ENCODE measurements at places on chromosomes 7 and 10. TPM values are rescaled to one million over a fixed set of nuclear protein-coding genes. Genes with fewer than 3 reads are reported as not detected.

The MYOZ1 gene
- total RNA-seq, result 0.16 TPM

- no peaks in the 10 kb centered on the region for H3K27me3 ChIP-seq
- no peak overlapping the region for H3K4me3 ChIP-seq
- peaks cover 4% of the 10 kb centered on the region for H3K4me1 ChIP-seq
- H3K36me3 ChIP-seq, result peaks cover 9% of the 10 kb centered on the region
- no peak for DNase-seq
Observed at GRCh38 chr10:95260397-95260881, 30.4 kb downstream of the PDLIM1 start.

DNA sequence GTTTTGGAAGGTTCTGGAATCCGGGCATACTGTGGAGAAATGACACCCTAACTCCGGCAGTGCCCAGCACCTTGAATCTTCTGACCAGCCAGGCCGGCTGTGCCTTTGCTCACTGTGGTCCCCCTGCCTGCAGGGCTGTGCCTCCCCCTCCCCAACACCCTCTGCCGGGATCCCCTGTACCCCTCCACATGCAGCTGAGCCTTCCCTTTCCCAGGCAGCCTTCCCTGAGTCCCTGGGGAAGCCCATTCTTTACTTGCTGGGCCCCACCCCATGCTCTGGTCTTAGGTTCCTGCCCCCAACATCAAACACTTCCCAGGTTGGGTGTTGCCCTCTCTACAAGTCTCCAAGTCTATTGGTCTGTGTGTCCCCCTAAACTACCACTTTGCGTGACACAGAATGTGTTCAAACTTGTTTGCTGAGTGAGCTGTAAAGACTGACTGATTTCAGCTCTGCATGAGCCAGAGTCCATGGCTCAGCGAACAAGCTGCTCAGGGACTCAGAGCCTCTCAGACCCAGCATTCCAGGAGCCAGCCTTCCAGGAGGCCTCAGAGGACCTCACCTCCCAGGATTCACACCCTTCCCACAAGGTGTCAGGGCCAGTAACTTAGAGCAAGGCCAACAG lies 31.6 kb downstream of the CALML5 start:
- H3K36me3 ChIP-seq, result peaks cover 17% of the 10 kb centered on the region
- H3K4me1 ChIP-seq, result peaks cover 45% of the 10 kb centered on the region
- H3K27ac ChIP-seq, result peak overlapping the region; percentile 32
- DNase-seq, result no peak
- no peak overlapping the region for H3K4me3 ChIP-seq

The METTL27 gene
- total RNA-seq, result 2.3 TPM

The LEP gene
- not detected for total RNA-seq

The ZNF727 gene
- not detected for total RNA-seq

- H3K36me3 ChIP-seq, result peaks cover 5% of the 10 kb centered on the region
- no peak overlapping the region for H3K4me3 ChIP-seq
- H3K27ac ChIP-seq, result no peak overlapping the region
- no peaks in the 10 kb centered on the region for H3K27me3 ChIP-seq
- H3K4me1 ChIP-seq, result peaks cover 5% of the 10 kb centered on the region
- DNase-seq, result no peak
Observed at GRCh38 chr10:61918140-61918539, 16.6 kb downstream of the ARID5B start.

- H3K27me3 ChIP-seq, result no peaks in the 10 kb centered on the region
- H3K4me1 ChIP-seq, result peaks cover 8% of the 10 kb centered on the region
- DNase-seq, result no peak
- H3K27ac ChIP-seq, result no peak overlapping the region
Observed at GRCh38 chr10:50324680-50325393, 73.5 kb upstream of the ASAH2 start.

The GJD4 gene
- not detected for total RNA-seq

GRCh38 chr10:124254490-124254889 lies 161.1 kb upstream of the CHST15 start:
- no peaks in the 10 kb centered on the region for H3K27me3 ChIP-seq
- H3K27ac ChIP-seq, result no peak overlapping the region
- no peak overlapping the region for H3K4me3 ChIP-seq
- no peak for DNase-seq

DNA sequence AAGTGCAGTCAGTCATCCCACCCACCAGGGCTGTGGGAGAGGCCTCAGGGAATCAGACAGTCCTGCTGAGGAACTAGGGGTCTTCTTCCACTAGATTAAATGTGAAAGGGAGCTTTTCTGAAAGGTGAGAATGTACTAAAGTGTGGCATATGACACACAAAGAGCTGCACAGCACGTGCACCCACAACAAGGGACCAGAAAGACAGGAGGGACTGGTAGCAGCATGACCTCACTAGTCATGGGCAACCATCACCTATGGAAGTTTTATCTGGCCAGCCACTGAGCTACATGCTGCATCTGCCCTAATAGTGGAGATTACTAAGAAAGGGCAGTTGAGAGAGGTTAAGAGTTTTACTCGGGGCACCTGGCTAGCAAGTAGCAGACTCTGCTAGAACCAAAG lies 204.4 kb upstream of the AOAH start:
- no peak for DNase-seq
- peaks cover 6% of the 10 kb centered on the region for H3K4me1 ChIP-seq
- no peaks in the 10 kb centered on the region for H3K27me3 ChIP-seq
- H3K4me3 ChIP-seq, result no peak overlapping the region
- no peaks in the 10 kb centered on the region for H3K36me3 ChIP-seq

The CALU gene
- 139 TPM for total RNA-seq

- peaks cover 6% of the 10 kb centered on the region for H3K36me3 ChIP-seq
- peak overlapping the region; percentile 93 for H3K27ac ChIP-seq
- no peaks in the 10 kb centered on the region for H3K27me3 ChIP-seq
- H3K4me3 ChIP-seq, result no peak overlapping the region
Observed at GRCh38 chr10:103879409-103879808, 24.0 kb upstream of the SH3PXD2A start.

The OPALIN gene
- total RNA-seq, result not detected

GRCh38 chr10:52194191-52194590 lies 119.9 kb upstream of the DKK1 start:
- no peak overlapping the region for H3K4me3 ChIP-seq
- no peak for DNase-seq
- H3K27me3 ChIP-seq, result no peaks in the 10 kb centered on the region
- H3K36me3 ChIP-seq, result no peaks in the 10 kb centered on the region

- H3K4me1 ChIP-seq, result peaks cover 18% of the 10 kb centered on the region
- no peak overlapping the region for H3K27ac ChIP-seq
- no peaks in the 10 kb centered on the region for H3K36me3 ChIP-seq
- H3K4me3 ChIP-seq, result no peak overlapping the region
- no peak for DNase-seq
Observed at GRCh38 chr10:6300106-6300783, 97.5 kb downstream of the PFKFB3 start.

The SPDYE2 gene
- not detected for total RNA-seq

DNA sequence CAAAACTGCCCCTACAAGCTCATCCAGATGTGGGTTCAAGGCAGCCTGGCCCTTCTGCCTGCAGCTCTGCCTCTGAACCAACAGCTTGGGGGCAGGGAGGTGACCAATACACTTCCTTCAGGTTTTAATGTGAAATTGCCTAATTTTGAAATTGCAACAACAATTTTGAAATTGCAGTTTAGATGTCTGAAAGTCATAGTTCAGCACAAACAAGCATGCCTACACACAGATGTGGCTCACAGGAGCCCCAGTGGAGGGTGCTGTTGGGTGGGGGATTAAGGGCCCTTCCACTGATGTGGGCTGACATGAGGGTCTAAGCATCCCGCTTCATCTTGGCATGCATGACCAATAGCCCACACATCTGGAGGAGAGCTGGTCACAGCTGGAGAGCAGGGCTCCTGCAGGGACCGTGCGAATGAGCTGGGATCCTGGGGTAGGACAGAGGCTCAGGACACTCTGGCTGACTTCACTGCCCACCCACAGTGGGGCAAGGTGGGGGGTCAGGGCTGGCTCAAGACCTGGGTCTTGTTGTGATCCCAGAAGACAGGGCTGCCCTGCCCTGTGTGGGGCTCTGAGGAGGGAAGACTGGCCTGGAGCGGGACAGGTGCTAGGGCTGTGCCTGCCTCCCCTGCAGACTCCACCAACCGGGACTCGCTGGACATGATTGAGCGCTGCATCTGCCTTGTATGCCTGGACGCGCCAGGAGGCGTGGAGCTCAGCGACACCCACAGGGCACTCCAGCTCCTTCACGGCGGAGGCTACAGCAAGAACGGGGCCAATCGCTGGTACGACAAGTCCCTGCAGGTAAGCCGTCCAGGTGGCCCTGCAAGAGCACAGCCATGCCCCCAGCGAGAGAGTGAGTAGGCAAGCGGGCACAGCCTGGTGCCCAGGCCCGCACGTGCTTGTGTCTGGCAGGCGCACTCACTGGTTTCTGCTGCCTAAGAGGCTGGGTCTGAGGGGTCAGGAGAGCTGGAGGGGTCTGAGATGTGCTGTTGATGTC lies 32.3 kb downstream of the CHAT start:
- no peak overlapping the region for H3K27ac ChIP-seq
- no peaks in the 10 kb centered on the region for H3K36me3 ChIP-seq
- no peak overlapping the region for H3K4me3 ChIP-seq
- peaks cover 3% of the 10 kb centered on the region for H3K27me3 ChIP-seq
- H3K4me1 ChIP-seq, result peaks cover 12% of the 10 kb centered on the region
- no peak for DNase-seq

- no peak overlapping the region for H3K27ac ChIP-seq
- DNase-seq, result no peak
- no peak overlapping the region for H3K4me3 ChIP-seq
- H3K4me1 ChIP-seq, result no peaks in the 10 kb centered on the region
- H3K36me3 ChIP-seq, result peaks cover 11% of the 10 kb centered on the region
Observed at GRCh38 chr7:151394076-151395035, 15.5 kb downstream of the WDR86 start.

The GRM3 gene
- total RNA-seq, result 3.4 TPM

DNA sequence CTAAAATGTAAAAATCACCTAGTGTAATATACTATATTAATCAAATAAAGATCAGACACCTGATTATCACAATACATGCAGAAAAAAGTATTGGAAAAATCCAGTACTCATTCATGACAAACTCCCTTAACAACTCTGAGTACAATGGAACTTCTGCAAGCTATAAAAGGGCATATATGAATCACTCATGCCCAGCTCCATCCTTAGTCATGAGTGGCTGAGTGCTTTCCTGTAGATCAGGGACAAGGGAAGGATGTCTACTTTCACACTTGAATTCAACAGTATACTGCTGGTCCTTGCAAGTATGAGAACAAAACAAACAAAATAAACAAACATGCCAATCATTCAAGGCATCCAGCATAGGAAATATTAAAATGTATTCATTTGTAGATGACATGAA lies 116.5 kb downstream of the ADARB2 start:
- DNase-seq, result no peak
- peaks cover 2% of the 10 kb centered on the region for H3K27me3 ChIP-seq
- H3K4me1 ChIP-seq, result peaks cover 12% of the 10 kb centered on the region
- no peak overlapping the region for H3K27ac ChIP-seq
- peaks cover 5% of the 10 kb centered on the region for H3K36me3 ChIP-seq

GRCh38 chr7:127911968-127912511 lies 119.2 kb downstream of the LRRC4 start:
- no peaks in the 10 kb centered on the region for H3K27me3 ChIP-seq
- DNase-seq, result no peak
- H3K4me3 ChIP-seq, result no peak overlapping the region

DNA sequence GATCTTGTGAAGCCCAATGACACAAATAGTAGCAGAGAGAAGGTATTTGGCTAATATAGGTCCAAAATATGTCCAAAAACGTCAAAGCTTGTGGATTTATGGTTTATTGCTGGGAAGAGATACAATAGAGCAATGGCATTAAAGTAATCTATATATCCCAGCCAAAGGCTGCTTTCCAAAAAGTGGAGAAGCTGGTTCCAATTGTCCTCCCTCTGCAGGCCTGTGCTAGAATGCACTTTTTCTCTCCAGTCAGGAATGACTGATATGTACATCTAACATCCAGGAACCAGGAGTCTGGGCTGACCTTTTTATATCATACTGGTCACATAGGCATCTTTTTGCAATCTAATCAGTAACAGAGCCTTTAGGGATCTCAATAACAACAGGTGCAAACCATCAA lies 167.1 kb upstream of the FAM3C start:
- H3K36me3 ChIP-seq, result no peaks in the 10 kb centered on the region
- DNase-seq, result no peak
- no peak overlapping the region for H3K27ac ChIP-seq
